SHP77 (cell line): ENCODE measurements at places on chromosomes 6 and 20.

- no peak for DNase-seq
These were observed 60.7 kb downstream of the PCSK2 start for GRCh38 chr20:17287503-17287902.

- peak; percentile 3 for DNase-seq
These were observed 1.3 kb downstream of the ARFGEF3 start for GRCh38 chr6:138162955-138163575.

- no peak for DNase-seq
These were observed 121.1 kb upstream of the HDGFL1 start for GRCh38 chr6:22448291-22448711.

DNA sequence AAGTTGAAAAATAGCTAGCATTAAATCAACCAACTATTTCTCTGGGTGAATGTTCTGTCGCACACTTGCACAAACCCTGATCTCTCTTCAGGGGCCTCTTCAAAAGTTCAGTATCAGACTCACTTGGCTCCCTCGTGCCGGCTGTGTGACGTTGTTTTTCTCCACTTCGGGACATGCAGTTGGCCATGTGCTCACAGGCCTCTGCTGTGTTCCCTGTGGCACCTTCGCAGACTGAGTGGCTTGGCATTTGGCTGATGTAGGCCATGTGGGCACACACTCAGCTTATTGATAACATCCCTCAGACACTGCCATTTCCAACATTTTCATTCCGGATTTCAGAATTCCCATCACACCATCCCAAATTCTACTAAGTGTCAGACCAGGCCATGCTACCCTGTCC is 49.3 kb downstream of the PACRG start:
- no peak for DNase-seq

GRCh38 chr6:15255909-15256395 is 10.1 kb downstream of the JARID2 start:
- no peak for DNase-seq

DNA sequence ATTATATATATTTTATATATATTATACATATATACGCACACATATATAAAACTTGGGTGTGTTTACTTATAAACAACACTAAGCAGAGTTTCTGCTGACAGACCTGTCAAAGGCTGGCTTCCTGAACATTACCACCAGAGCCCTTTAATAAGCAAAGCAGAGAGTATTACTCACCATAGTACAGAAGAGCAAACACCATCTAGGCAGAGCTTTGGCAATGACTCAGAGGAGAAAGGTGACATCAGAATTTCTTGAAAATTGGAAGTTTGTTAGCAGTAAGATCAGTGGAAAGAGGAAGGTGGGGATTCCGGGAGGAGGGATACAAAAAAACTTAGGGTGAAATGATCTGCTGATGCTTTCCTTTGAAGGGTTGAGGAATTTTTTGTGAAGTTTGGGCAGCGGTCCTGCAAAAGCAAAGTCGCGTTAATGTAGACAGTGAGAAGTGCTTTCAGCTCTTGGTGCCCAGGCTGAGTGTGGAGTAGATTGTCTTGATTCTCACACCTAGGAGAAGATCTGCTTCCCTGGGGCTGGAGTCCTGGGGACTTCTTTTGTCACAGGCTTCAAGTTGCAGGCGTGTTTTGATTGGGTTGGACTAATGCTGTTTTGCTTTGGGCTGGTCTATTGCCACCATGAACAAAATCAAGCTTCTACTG is 109.6 kb upstream of the BACH2 start:
- DNase-seq = no peak
